Suppressor macrophage (primary cell): ENCODE measurements at places on chromosomes 3 and 15.

DNA sequence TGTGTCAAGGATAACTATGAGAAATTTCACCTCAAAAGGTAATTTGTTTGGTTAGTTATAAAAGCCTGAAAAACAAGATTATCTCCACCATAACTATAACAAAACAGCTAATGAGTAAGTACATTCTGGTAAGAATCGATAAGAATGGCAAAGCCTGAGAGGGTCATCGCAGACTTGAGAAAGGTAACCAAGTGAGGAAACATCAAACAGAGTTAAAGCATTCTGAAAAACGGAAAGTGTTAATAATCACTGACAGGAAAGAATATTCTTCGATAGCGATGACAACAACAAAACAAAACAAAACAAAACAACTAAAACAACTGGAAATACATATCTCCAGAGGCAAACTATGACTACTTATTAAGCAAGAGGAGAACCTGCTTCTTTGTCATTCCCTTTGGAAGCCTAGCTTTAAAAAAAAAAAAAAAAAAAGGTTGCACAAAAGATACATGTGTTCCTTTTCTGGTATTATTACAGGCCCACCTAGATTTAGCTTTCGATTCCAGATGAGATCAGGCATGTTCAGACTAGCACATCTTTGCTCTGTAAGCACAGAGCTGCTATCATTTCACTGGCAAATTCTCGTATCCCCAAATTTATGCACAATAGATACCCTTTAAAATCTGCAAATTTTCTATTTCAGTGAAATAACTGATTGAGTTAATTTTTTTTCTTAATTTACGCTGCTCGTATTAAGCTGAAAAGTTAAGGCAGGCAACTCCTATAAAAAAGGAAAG is 155.6 kb downstream of the TIGIT start:
- no peak for DNase-seq

GRCh38 chr3:187293516-187294430 is 2.2 kb upstream of the MASP1 start:
- DNase-seq = peak; percentile 70

DNA sequence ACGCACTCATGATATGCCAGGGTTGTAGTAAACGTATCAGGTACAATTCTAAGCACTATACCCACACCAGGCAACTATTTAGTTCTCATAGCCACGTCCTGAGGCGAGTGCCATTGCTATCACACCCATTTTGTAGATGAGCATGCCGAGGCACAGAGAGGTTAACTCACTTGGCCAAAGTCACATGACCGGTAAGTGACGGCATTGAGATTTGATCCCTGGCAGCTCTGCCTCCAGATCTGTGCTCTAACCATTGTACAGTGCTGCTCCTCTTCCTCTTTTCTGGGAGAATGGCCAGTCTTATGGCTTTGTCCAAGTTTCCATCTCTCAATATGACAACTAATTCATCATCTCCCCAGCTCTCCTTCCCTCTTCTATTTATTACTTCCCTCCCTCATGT is 18.9 kb upstream of the ATP2B2 start:
- no peak for DNase-seq

GRCh38 chr15:86101818-86102217 is 22.1 kb downstream of the AGBL1 start:
- DNase-seq = no peak

GRCh38 chr15:97968380-97968779 is 7.9 kb downstream of the ARRDC4 start:
- DNase-seq = no peak

DNA sequence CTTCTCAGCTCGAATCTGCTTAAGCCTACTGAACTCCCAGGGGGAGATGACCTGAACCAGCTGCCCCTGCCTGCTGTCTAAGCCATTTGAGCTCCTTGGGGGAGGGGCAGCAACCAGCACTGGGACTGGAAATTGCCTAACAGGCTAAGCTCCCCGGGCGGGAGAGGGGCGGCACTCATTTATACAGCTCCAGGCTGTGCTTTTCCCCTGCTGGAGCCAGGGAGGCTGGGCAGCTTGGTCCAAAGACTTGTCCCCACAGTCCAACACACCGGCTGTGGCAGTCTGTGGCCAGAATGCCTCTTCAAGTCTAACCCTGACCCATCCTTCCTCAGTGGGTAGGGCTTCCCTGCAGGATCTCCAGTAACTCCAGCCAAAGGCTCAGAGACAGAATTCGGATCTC is 1241.5 kb downstream of the ROBO2 start:
- no peak for DNase-seq

- no peak for DNase-seq
Observed at GRCh38 chr3:150439657-150440056, 31.6 kb downstream of the TSC22D2 start.

DNA sequence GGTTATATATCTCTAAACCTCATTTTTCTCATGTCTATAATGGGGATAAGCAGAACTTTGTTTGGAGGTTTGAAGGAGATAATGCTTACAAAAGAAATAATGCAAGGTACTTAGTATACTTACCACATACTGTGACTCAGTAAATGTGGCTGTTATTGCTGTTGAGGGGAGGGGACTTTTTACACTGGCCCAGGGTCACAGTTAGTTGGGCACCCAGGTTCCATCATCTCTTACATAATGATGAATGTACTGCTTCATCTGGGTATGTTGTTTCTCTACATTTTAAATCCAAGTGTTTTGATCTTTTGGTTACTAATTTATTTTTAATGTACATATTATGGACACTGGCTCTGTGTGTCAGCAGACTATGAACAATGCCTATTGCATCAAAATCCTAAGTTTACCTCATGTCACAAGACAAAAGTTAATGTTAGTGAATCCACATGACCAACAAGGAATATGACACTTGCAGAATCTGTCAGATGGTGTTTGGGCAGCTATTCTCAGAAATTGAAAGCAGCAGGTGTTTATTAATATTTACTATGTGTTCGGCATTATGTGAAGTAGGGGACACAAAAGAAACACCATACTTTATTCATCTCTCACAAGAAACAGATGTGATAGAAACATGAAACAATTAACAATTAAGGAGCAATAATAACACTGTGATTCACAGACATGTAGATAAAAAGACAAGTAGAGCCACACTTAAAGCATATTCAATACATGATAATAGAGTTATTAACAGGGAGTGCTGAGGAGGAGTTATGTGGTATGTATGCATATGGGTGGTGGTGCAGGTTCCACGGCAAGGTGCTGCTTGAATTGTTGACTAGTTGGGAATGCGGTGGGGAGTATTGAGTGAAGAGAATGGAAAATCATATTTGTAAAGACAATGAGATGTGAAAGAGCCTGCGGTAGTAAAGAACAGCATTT is 109.7 kb downstream of the GALK2 start:
- peak; percentile 75 for DNase-seq

GRCh38 chr3:46900356-46900755 is 22.8 kb downstream of the PTH1R start:
- no peak for DNase-seq

DNA sequence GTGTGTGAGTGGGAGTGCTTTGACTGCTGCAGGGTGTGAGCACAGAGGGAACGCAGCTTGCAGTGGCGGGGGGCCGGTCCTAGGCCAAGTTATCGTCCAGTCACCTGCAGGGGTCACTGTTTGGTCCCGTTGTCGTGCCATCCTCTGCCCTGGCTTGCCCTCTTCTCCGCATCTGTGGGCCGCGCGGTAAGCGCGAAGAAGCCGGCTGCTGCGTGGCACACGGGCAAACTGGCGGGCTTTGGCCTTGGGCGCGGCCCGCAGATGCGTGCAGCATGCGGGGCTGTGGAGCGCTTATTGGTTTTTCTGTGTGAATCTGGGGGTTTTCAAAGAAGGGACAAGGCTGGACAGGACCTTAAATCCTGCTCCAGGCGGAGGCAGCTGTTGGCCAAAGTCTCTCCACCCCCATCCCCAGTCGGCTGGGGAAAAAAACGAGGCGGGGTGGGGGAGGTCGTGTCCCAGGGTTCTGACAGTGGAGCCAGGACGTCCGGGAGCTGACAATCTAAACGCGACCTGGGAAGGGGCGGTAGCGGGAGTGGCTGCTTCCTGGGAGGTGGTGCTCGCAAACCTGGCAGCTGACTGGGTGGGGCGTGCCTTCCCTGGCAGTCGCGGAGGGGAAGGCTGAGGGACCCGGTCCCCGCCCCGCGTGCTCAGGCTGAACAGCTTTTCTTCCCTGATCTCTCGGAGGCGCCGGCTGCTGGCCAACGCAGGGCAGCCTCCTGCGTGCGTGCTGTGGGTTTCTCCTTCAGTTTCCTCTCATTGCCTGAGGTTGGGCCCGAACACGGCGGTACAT is 39.7 kb upstream of the VEPH1 start:
- DNase-seq = peak; percentile 9

DNA sequence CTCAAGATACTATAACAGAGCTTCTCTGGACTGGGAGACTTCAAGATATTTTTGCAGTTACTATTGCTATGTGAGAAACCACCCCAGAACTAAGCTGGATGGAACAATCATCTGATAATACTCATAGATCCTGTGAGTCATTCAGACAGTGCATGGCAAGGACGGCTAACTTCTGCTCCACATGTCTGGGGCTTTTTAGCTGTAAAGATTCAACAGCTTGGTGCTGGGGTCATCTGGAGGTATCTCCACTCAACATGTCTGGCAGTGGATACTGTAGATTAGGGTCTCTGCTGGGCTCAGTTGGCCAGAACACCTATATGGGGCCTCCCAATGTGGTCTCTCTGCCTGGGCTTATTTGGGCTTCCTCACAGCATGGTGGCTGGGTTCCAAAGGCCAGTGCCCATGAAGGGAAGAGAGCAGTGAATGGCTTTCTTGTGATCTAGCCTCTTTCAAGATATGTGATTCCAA is 117.3 kb upstream of the SLC7A14 start:
- no peak for DNase-seq

DNA sequence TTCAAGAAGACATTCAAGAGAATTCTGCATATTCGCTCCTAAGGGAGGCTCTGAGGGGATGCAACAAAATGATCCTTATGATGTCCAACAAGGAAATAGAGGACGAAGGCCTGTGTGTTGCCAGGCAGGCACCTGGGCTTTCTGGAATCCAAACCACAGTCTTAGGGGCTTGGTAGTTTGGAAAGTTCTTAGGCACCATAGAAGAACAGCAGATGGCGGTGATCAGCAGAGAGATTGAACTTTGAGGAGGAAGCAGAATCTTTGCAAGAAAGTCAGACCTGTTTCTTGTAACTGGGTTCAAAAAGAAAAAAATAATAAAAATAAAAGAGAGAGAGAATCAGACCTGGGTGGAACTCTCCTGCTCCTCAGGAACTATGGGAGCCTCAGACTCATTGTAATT is 11.7 kb upstream of the ATG7 start:
- DNase-seq = no peak

- DNase-seq = no peak
Observed at GRCh38 chr3:47772788-47773187, 8.9 kb downstream of the SMARCC1 start.

DNA sequence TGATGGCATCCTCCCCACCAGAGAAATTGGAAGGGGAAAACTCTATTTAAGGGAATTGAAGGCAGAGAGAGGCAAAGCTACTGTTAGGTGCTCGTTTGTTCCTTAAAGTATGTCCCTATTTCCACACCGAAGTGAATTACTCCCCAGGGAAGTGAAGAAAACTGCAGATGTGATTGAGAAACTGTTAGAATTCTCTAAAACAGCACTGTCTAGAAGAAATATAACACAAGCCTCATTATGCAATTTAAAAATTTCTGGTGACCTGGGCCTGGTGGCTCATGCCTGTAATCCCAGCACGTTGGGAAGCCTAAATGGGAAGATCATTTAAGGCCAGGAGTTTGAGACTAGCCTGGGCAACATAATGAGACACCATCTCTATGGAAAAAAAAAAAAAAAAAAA is 305.0 kb downstream of the SHQ1 start:
- DNase-seq = peak; percentile 63

GRCh38 chr3:120182613-120183511 is 88.6 kb upstream of the GSK3B start:
- peak; percentile 38 for DNase-seq

DNA sequence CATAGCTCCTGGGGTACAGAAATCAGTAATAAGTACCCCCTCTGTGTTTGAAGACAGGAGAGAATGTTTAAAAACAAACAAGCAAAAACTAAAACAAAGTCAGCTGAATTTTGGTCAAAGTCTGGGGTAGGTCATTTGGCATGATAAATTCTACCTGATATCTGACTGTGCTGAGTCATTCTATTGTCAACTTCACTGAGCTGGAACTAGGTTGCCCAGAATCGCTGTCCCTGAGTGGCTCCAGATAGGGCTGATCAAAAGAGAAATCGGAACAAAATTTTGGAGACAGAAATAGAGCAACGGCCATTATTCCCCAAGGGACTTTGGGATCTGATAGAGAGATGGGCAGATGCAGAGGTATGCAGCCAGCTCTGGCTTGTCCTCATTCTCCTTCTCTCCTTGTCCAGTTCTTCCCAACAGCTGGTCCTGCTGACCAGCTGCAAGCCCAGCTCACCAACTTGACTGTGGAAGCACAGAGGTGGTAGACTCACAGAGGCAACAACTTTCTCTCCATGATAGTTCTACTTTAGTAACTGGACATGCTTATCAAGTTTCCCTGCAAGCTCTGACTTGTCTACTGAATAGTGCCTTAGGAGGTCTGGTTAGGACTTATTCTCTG is 57.3 kb upstream of the MYRIP start:
- no peak for DNase-seq

DNA sequence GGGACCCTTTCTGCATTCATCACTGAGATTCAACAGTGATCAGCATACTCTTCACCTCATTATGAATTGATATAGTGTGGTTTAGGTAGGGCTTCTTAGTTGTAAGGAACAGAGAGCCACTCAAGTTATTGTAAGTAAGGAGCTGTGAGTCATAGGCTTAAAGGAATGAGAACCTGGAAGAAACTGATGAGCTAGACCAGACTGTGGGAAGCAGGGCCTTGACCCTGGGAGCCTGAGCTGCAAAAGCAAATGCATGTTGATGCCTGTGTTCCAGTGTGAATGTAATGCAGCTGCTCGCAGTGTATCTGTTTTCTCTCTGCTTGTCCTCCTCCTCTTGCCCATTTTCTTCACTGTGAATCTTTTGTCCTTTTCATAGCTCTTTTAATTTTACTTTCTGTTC is 13.6 kb downstream of the ZKSCAN7 start:
- no peak for DNase-seq

DNA sequence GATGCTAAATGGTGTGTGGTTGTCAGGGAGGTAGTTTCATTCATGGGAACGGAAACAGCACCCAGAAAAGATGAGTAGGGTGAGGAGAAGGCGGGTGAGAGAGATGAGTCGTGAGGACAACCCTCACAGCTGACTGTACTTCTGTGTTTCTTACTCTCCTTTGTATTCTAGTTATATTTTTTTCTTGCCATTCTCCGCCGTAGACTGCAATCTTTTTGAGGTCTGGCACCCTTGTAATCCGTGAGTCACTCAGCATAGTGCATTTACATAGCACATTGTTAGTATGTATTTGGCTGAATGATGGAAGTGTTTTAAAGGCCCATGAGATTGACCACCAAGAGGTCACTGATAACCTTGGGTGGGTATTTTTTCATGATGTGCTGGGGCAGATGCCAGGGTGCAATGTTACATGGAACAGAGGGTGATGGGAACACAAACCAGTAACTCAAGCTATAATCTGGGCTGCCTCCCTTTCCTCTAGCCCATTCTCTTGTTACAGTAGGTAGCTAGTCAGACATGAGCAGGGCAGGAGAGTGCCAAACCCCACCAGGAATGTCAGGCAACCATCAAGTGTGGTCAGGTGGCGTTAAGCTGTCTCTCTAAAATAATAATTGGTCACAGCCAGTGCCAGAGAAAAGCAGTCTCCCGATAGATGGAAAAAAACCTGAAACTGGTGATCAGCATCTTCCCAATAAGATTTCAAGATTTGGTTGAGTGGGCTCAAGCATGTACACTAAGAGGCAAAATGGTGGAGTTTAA is 18.8 kb upstream of the DGKG start:
- DNase-seq = no peak

GRCh38 chr3:129197321-129197720 is 13.6 kb upstream of the CNBP start:
- DNase-seq = no peak

GRCh38 chr15:85531083-85531482 is 150.7 kb downstream of the AKAP13 start:
- no peak for DNase-seq
